Frontal cortex (tissue), 4 donors: ENCODE measurements at places on chromosomes 13 and 19.
A peak's percentile ranks its signal among the peaks of the same experiment; 100 is the strongest.

DNA sequence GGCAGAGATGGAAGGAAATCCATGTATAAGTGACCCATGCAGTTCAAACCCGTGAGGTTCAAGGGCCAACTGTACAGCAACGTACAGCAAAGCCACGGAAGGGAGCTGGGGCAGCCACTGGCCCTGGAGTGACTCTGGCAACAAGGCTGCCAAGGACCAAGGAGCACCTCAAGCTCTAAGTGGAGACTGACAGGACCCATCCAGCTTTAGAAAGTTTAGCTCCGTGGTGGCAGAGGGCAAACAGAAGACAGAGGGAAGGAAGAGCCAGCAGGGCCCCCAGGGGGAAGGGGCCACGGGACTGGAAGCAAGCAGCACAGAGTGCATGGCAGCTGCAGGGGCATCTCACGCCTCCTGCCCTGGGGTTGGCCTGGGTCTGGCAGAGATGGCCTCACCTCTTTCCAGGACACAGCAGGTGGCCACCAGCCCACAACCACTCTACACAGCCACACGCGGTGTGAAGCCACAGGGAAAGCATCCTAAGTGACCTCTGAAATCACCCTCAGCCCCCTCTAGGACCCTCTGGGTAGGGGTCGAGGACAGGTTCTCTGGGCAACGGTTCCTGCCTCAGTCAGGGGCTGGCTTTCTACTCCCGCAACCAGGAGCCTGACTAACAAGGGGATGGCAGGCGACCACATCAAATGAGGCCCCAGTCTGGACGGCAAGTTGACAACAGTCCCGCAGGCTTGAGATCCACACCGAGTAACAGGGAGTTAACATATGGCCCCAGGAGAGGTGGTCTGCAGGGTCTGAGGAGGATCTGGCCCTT, 3.8 kb downstream of the MIER2 start:
- no peak for DNase-seq

DNA sequence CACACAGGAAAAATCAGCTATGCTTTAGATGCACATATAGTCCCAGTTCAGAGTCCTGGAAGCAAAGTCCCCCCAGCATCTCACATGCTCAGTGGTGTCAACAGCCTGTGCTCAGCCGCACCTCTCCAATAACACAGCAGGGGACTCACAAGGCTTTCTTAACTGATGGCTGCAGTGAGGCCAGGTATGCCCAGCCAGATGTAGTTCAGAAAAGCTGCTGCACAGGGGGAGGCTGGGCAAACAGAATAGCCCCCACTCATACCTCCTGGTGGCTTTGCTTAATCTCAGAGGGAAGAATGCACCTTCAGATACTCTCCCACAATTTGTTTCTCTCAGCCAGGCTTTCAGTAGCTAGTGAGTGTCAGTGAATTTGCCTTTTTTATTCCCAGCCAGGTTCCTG, 33.4 kb downstream of the FAM124A start:
- no peak for DNase-seq

GRCh38 chr13:43370842-43371241, 347.5 kb downstream of the DNAJC15 start:
- no peak for DNase-seq

DNA sequence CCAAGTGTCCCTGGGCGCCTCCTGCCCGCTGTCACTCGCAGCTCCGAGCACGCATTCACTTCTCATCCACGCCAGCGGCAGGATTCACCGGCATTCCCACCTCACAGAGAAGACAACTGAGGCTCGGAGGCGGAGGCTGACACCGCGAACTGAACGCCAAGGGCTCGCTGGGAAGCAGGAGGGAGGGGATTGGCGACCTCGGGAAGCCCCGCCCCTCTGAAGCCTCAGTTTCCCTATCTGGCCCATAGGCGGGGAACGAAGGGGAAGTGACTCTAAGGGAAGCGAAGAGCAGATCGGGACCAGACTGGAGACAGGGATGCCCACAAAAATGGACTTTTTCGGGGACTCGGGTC, 256 bp downstream of the MICOS13 start:
- peak; percentile 55 for DNase-seq

- no peak for DNase-seq
Measured at GRCh38 chr13:37753776-37754175, 115.8 kb downstream of the TRPC4 start.

DNA sequence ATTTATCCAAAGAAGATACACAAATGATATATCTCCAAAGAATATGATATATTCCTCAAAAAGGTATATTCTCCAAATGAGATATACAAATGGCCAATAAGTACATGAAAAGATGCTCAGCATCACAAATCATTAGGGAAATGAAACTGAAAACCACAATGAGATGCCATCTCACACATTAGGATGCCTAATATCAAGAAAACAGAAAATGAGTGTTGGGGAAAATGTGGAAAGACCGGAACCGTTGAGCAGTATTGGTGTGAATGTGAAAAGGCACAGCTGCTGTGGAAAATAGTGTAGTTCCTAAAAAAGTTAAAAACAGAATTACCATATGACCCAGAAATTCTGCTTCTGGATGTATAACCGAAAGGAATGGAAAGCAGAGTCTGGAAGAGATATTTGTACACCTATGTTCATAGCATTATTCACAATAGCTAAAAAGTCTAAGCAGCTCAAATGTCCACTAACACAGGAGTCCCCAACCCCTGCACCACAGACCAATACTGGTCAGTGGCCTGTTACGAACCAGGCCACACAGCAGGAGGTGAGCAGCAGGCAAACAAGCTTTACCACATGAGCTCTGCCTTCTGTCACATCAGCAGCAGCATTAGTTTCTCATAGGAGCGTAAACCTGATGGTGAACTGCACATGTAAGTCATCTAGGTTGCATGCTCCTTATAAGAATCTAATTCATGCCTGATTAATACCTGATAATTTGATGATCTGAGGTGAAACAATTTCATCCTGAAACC, 291.9 kb downstream of the PCDH20 start:
- no peak for DNase-seq

GRCh38 chr19:4082172-4082571, 15.5 kb upstream of the ZBTB7A start:
- DNase-seq = no peak
